ENCODE measurements at places on chromosomes 5 and 9.

DNA sequence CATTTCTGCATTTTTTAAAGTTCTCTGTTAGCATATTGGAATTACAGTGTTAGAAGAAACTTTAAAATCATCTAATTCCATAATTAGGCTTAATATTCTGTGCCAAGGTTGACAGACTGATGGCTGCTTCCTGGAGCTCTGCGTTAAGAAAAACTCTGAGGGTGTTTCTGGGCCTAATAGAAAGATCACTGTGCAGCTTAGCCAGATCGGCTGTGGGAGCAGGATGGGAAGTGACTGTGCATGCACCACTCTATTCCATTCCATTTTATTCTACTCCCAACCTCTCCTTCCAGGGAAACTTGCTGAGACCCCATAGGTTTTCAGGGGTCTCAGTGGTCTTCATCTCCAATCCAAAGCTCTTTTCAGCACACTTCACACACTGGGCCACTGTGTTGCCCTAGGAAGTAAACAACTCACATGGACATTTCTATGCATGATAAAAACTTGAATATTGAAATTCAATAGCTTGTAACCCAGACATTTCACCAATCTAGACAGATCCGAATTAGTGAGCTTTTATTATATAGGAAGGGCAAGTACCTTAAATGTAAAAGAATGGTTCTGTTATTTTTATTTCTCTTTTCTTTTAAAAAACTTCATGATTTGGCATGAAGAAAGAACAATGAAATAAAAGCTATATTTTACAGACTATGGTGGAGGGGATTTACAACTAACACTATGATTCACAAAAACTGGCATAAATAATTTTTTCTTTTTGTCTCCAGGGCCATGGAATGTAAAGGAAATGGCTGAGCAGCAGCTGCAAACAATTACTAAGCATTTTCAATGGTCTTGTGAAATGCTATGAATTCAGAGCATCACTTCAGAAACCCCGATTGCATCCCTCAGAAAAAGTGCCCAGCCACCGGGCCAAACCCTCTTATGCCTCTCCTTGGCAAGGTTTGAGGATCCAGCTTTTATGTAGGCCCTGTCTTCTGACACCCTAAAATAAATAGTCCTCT is 51.4 kb upstream of the DAB2 start:
- DNase-seq: no peak

- DNase-seq: no peak
Measured at GRCh38 chr5:159504857-159505304, 174.6 kb upstream of the IL12B start.

DNA sequence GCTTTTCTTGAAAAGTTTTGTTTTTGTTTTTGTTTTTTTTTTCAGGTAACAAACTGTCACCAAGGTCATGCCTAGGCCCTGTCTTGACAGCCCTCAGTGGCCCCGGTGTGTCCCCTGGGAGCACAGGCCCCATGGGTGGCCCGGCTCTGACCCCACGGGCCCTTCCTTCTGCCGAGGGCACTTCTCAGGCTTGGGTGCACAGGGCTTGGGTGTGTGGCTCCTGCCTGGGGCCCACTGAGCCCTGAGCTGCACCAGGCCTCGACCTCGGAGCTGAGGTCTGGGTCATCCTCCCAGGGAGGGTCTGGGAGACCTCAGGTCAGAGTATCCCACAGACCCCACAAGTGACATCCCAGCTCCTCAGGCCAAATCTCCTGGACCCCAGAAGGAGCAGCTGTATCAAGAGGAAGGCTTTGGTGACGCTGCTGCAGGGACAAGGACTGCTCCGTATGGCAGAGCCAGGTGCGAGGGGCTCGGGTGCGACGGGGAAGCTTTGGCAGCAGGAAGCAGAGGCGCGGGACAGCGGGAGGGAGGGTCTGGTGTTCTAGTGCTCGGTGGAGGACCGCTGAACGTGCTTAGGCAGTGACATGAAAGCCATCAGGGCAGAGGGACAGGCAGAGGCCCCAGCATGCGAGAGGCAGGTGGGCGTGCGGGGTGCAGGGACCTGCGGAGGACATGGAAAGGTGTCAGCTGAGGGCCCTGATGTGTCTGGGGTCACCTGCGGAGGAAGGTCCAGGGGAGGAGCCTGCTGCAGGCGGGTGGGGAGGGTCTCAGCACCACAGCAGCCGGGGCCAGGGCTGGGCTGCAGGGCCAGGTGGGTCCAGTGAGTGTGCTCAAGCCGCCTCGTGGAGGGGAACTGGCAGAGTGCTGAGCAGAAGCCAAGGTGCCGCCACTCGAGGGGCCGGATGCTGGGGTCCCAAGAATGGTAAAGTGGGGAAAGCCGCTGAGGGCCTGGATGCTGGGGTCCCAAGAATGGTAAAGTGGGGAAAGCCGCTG is 18.4 kb upstream of the SLC9A3 start:
- DNase-seq: no peak

GRCh38 chr9:4581035-4581760 is 80.9 kb upstream of the PLPP6 start:
- DNase-seq: no peak

GRCh38 chr5:147578228-147579024 is 68.6 kb upstream of the DPYSL3 start:
- no peak for DNase-seq

DNA sequence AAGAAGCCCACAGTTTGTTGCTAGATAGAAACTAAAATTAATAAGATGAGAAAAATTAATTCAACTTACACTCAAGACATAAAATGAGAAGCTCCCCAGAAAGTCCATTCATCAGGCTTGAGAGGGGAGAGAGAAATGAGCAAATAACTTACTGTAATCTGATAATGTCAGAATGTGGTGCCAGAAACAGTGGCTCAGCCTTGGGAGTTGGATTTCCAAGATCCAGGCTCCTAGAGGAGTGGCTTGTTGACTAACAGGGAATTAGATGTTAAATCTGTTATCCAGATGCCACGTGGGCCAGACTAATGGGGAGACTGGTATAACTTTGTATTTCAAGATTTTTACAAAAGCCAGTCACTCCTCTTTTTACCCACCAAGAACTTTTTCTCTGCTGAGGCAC is 458.2 kb downstream of the GADD45G start:
- DNase-seq: no peak

GRCh38 chr5:156103155-156103885 is 223.6 kb upstream of the SGCD start:
- DNase-seq: no peak

- DNase-seq: no peak
Measured at GRCh38 chr9:106883030-106883429, 20.1 kb downstream of the ZNF462 start.

DNA sequence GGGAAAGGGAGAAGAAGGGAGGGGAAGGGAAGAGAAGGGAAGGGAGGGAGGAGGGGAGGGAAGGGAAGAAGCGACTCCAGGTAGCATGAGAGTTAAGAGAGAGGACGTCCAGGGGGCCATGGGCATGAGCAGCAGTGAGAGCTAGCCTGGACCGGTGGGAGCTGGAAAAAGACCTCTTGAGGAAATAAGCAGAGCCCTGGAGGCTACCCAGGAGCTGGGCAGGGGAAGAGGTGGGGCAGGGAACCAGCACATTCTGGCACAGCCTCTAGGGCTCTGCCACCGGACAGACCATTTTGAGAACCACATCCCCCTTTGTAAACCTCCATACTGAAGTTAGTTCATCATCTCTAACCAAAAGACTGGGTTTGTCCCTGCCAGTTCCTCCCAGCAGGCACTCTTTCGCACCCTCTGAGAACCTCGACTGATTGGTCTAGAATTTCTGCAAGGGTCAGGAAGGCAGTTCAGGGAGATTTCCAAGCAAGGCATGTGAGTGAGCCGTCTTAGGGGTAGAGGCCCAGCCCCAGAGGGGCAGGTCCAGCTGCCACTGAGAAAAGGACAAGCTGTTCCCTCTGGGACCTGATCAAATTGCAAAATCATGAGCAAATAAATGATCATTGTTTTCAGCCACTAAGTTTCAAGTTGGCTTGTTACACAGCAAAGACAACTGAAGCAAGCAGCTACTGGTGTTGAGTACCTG is 11.6 kb downstream of the NAIF1 start:
- no peak for DNase-seq

DNA sequence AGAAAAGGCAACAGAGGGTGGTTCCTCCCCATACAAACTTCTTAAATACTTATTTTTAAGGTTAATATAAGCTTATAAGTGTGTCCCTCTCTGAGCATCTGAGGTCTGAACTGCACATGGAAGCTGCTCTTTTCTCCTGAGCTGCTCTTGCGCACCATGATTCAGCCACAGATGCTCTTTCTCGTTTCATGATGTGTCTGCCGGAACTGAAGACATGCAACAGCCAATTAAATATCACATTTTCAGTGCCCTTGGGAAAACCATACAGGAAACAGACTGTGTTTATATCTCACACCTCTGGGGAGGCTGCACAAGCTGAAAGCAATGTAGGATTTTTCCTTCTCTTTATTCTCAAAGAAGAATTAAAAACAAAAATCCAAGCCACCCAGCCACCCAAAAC is 96.8 kb upstream of the NREP start:
- DNase-seq: no peak
